RPMI8226 (cell line): ENCODE measurements at places on chromosomes 16 and 17.

DNA sequence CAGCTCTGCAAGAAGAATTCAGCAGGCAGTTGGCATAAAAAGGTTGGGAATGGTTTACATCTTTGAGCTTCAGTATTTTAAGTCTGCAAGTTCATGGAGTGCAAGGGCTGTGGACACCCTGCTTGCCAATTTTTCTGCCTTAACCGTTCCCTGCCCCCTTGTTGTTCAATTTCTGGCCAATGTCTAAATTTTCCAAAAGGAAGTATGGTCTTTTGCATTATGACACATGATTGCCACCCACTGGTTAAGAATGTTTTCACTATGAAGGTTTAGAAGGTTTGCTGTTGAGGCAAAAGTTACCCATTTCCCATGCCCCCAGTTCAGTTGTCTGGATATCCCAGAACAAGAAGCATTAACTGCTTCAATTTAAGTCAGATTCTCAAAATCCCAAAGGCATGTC is 441.9 kb downstream of the CDH13 start:
- DNase-seq, result no peak

DNA sequence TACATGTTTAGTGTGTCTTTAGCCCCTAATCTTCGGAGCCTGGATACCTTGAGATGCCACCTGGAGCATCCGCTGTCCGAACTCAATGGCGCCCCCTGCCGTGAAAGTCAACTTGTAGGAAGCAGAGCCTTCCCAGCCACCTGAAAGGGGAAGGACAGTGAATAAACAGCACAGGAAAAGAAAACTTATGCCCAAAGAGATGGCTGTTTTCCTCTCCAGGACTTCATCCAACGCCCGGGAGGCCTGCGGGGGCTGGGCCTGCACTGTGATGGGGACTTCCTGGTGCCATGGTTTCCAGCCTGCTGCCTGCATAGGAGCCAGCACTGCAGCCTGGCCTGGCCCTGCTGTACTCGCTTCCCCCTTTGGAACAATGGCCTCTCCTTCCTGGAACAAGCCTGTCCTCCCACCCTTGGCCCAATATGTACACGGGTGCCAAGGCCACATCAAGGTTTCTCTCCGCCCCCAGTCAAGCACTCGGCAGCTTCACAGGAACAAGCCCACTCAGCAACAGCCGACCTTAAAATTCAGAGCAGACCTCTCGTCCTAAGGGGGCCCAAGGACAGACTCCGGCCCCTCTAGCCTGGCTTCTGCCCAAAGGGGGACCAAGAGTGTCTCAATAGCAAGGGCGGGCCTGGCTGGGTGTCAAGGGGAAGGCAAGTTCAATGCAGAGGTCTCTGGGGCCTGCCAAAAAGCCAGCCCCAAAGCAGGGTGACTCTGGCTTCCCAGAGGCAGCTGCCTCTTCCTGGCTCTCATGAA is 4.5 kb upstream of the UNC13D start:
- DNase-seq, result peak; percentile 77

- no peak for DNase-seq
Observed at GRCh38 chr16:88014954-88015805, 63.9 kb downstream of the BANP start.

GRCh38 chr17:34195987-34196386 is 59.1 kb upstream of the CCL2 start:
- DNase-seq, result no peak

- no peak for DNase-seq
Observed at GRCh38 chr17:60167065-60167741, 17.4 kb downstream of the CA4 start.

DNA sequence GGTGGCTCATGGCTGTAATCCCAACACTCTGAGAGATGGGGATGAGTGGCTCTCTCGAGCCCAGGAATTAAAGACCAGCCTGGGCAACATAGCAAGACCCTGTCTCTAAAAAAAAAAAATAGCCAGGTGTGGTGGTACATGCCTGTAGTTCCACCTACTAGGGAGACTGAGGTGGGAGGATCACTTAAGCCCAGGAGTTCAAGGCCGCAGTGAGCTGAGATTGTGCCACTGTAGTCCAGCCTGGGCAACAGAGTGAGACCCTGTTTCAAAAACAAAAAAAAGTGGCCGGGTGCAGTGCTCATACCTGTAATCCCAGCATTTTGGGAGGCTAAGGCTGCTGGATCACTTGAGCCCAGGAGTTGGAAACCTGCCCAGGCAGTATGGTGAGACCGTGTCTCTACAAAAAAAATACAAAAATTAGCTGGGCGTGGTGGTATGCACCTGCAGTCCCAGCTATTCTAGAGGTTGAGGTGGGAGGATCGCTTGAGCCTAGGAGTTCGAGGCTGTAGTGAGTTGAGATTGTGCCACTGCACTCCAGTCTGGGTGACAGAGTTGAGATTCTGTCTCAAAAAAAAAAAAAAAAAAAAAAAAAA is 3.0 kb downstream of the C16orf54 start:
- peak; percentile 62 for DNase-seq

GRCh38 chr17:36000732-36001109 is 632 bp downstream of the CCL15 start:
- no peak for DNase-seq

GRCh38 chr16:15427648-15428239 is 6.6 kb upstream of the BMERB1 start:
- DNase-seq, result peak; percentile 52

GRCh38 chr17:40793832-40794231 is 5.9 kb downstream of the KRT28 start:
- no peak for DNase-seq

DNA sequence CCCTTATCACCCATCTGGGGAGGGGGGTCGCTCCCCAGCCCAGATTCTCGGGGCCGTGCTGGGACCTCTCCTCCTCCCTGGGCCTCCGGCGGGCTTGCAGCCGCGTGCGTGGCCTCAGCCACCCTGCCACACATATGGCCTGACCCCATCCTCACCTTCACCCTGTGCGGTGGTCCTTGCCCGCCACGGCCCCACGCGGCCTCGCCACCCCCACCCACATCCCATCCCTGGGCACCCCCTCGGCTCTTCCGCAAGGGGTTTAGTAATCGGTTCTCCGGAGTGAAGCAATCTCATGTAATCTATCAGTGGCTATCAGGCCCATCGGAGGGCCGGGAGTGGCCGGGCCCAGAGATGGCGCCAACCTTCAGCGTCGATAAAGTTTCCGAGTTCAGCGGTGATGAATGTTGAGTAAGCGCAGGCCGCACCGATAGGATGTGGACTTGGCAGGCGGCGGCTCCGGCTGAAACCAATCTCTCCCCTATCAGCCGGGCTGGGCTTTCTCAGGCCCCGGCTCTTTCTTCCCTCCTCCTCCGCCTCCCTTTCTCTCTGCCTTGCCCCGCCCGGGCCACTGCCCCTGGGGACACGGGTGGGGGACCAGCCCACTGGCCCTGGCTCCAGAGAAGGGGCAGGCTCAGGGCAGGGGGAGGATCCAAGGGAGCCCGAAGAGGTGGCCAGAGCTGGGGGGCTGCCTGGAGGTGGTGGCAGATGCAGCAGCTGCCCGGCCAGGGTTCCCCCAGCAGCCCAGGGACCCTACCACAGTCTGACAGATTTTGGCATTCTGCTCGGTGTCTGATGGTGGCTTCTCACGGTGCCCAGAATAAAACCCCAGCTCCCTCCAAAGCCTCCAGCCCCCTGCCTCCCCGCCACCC is 20.8 kb downstream of the ZFPM1 start:
- DNase-seq, result no peak
